ENCODE measurements at places on chromosomes 16 and 17.

DNA sequence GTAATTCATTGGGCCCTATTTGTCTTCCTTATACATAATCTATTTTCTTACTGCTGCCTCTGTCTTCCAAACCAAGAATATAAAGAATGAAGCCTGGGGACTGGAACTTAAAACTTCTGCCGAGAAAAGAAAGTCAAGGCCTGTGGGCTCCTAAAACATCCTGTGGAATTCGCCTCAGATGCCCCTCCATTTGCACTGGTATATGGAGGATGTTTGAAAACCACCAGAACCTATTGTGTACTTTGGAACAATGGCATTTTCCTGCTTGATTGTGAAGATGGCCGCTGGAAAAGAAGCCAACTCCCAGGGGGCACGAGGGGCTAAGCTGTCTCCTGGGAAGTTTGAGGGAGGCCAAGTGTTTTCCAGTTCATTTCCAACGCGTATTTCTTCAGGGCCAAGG lies 122.4 kb downstream of the WWOX start:
- no peak for DNase-seq

GRCh38 chr16:73545755-73546154 lies 497.8 kb upstream of the ZFHX3 start:
- DNase-seq: no peak

GRCh38 chr17:76022285-76022684 lies 4.8 kb downstream of the EVPL start:
- no peak for DNase-seq

- peak; percentile 70 for DNase-seq
Observed at GRCh38 chr16:81745704-81746558, 33.2 kb upstream of the PLCG2 start.

DNA sequence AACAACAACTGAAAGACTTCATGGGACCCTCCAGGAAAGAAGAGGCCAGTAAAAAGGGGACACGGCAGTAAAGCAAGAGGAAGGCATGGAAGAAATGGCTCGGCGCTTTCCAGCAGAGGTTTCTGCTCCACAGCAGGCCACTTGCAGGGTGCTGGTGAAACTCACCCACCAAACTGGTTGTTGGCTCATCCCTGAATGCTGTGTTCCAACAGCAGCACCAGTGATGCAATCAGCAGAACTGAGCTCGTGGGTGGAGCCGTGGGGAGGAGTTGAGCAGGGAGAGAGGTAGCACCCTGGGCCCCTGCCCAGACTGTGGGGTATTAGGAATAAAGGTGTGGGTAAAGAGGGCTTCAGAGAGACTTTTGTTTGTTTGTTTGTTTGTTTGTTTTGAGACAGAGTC lies 62.8 kb upstream of the ADCY9 start:
- DNase-seq: peak; percentile 89

DNA sequence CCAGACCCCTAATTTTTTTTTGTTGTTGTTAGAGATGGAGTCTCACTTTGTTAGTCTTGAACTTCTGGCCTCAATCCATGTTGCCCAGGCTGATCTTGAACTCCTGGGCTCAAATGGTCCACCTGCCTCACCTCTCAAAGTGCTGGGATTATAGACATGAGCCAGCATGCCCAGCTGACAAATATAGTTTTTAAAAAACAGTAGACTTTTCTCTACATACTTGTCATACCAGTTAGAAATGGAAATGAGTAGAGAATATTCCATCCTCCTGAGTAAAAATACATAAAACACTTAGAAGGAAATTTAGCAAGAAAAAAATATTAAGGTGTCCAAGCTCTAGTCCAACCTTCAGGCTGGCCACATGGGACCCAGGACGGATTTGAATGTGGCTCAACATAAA lies 21.4 kb downstream of the C16orf78 start:
- no peak for DNase-seq

DNA sequence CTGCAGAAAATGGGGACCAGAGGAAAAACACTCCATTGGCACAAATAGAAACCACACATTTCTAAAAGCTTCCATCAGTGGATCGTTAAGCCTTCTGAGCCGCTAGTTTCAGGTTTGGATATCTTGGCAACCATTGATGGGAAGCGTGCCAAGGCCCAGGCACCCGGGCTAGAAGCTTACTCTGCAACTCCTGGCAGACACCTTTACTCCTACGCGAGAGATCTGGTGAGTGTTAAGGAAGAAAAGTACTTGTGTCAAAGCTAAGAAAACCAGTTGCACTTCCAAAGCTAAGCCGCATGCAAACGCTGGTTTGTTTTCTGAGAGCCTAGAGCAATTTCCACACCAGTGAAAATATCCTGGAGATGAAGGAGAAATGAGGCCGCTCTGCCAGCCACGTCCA lies 472.4 kb downstream of the PMP22 start:
- DNase-seq: no peak

- DNase-seq: no peak
Observed at GRCh38 chr16:80287674-80288073, 253.1 kb upstream of the DYNLRB2 start.

GRCh38 chr17:78290721-78291120 lies 59.3 kb downstream of the TMEM235 start:
- DNase-seq: no peak

DNA sequence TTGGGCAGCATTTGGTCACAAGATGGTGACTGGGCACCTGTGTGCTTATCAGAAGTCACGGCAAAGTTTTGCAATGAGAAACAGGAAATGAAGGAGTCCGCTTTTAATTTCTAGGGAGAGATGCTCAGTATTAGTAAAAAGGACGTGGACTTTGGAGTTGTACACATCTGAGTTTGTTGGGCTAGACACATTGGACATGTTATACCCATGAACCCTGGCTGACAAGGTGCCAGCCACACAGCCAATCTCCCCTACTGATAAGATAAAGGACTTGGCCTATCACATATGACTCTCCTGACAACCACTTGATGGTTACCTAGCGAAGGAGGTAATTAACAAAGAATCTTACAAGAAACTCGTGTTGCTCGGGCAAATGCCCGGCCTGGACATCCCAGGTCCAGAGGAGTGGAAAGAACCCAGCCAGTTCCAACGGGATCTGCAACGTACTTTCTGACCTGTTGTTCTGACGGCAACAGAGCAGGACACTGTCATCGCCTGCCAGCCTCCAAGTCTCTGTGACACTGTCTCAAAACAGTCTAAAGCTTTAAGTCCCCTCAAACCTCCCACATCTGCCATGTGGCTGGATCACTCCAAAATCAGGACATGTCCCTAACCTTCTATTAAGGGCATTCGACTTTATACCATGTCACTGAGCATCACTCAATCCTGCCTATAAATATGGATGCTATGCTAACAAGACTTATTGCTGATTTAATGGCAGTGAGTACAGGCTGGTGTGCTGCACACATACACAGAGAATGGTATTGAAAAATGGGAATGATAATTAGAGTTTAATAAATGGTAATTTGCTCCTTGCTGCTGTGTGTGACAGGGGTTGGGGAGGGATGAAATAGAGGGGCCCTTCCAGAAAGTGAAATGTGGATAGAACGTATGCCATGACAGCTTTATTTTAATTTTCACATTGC lies 47.6 kb upstream of the LYRM9 start:
- DNase-seq: no peak

DNA sequence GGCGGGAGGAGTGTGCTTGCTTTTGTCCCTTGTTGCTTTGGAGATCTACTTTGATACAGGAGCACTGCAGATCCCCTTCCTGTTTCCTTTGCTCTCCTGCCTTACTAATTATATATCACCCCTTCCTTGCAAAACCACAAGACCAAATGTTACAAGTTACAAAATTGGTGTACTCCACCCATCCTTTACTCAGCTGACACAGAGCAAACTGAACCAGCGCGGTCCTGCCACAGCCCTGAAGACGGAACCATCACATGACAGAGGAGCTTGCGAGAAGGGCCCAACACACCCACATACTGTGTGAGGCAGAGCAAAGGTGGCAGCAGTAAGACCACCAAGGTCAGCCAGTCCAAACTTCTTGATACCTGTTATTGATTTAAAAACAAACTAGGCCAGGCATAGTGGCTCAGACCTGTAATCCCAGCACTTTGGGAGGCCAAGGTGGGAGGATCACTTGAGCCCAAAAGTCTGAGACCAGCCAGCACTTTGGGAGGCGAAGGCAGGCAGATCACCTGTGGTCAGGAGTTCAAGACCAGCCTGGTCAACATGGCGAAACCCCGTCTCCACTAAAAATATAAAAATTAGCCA lies 33.2 kb downstream of the CYTH1 start:
- DNase-seq: peak; percentile 95

- no peak for DNase-seq
Observed at GRCh38 chr16:27786221-27786922, 236.4 kb downstream of the KATNIP start.

DNA sequence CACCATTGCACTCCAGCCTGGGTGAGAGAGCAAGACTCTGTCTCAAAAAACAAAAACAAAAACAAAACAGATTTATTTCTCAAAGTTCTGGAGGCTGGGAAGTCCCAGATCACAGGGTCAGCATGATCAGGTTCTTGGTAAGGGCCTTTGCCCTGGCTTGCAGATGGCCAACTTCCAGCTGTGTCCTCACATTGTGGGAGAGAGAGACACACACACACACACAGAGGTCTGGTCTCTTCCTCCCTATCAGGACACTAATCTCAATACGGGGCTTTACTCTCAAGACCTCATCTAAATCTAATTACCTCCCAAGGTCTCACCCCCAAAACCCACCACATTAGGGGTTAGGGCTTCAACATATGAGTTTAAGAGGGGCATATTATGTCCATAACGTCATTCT lies 26.4 kb upstream of the TAOK1 start:
- no peak for DNase-seq

DNA sequence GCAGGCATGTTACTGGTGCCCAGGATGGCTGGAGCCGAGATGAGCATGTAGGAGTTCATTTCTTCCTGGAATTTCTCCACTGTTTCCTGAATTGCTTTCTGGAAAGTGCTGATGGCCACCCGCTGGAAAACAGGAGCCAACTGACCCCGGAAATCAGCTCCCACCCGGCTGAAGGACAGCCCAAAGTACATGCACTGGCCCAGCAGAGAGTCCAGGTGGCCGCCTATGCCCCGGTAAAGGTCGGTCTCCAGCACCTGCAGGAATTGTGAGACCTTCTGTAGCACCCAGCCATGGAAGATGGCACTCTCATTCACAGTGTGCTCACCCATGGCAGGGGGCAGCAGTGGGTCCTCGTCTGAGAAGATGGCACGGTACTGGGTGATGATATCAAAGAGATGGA lies 4.3 kb upstream of the PDF start:
- DNase-seq: no peak

DNA sequence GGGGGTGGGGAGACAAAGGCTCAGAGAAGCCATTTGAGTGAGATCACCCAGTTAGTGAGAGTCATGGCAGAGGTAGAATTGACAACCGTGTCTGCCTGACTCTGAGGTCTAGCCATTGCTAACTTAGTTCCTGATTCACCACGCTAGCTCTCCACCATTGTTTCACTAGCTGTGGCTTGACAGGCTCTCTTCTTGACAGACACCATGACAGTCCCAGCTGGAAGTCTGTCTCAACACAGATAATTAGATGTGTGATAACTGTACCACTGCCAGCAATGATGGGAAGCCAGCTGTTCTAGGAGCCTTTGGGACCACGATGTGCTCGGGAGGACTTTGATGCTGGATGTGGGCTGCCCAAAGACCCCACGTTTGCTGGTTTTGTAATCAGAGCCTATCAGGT lies 170.5 kb upstream of the CACNG3 start:
- no peak for DNase-seq

- no peak for DNase-seq
Observed at GRCh38 chr16:74117798-74118197, 178.8 kb upstream of the PSMD7 start.

GRCh38 chr17:65229621-65229995 lies 92.4 kb downstream of the RGS9 start:
- DNase-seq: no peak

- DNase-seq: no peak
Observed at GRCh38 chr16:69193855-69194254, 6.9 kb downstream of the SNTB2 start.

DNA sequence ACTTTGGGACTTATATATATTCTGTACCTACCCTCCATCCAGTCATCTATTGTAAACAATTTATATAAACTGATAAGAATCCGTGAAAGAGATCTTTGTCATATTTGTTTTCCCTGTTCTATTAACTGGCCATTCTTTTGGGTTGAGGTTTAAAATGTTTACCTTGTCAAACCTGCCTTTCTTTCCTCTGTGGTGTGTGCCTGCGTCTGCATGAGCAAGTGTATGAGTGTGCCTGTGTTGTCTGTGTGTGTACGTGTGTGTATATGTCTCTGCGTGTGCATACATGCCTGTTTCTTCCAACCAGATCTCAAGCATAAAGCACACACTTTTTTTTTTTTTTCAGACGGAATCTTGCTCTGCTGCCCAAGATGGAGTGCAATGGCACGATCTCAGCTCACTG lies 201.5 kb downstream of the C16orf95 start:
- DNase-seq: no peak

- no peak for DNase-seq
Observed at GRCh38 chr17:19385521-19385983, 1.4 kb downstream of the MFAP4 start.

GRCh38 chr17:78709119-78709681 lies 72.9 kb downstream of the CYTH1 start:
- DNase-seq: no peak

- peak; percentile 47 for DNase-seq
Observed at GRCh38 chr17:7502987-7503386, 18.8 kb downstream of the POLR2A start.

DNA sequence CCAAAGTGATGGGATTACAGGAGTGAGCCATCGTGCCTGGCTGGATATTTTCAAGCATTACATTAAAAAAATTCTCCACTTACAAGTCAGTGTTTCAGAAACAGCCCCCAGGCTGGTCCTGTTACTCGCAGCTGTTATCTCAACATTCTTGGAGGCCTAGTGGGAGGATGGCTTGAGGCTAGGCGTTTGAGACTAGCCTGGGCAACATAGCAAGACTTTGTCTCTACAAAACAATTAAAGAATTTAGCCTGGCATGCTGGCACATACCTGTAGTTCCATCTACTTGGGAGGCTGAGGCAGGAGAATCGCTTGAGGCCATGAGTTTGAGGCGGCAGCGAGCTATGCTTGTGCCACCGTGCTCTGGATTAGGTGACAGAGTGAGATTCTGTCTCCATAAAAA lies 26.5 kb upstream of the SPNS3 start:
- no peak for DNase-seq

GRCh38 chr17:64200080-64201032 lies 62.7 kb downstream of the TEX2 start:
- DNase-seq: peak; percentile 30

- DNase-seq: no peak
Observed at GRCh38 chr17:20206591-20206990, 197.4 kb downstream of the SPECC1 start.

GRCh38 chr17:21394265-21394664 lies 18.1 kb downstream of the KCNJ12 start:
- DNase-seq: no peak

DNA sequence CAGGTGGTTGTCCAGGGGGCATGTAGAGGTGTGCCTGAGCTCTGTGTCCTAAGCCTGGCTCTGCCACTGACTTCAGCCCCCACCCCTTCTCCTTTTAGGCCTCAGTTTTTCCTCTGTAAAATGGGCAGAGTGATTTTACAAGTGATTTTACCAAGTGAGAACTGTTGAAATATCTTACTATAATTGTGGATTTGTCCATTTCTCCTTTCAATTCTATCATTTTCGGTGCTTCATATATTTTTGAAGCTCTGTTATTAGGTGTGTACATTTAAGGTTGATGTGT lies 21.7 kb upstream of the HOXB9 start:
- DNase-seq: no peak

- peak; percentile 74 for DNase-seq
Observed at GRCh38 chr17:29115961-29116803, 64.0 kb downstream of the MYO18A start.

Measured in suppressor macrophage (primary cell).